ENCODE measurements at places on chromosomes 3 and 15.

GRCh38 chr3:29696311-29696710 lies 415.4 kb downstream of the RBMS3 start:
- DNase-seq: peak; percentile 15

GRCh38 chr3:33898901-33899300 lies 100.5 kb downstream of the PDCD6IP start:
- no peak for DNase-seq

GRCh38 chr3:52537165-52537620 lies 788 bp downstream of the UQCC5 start:
- DNase-seq: no peak

GRCh38 chr3:189386739-189387138 lies 215.0 kb downstream of the TPRG1 start:
- no peak for DNase-seq

GRCh38 chr3:53043738-53044137 lies 2.1 kb downstream of the SFMBT1 start:
- DNase-seq: no peak

DNA sequence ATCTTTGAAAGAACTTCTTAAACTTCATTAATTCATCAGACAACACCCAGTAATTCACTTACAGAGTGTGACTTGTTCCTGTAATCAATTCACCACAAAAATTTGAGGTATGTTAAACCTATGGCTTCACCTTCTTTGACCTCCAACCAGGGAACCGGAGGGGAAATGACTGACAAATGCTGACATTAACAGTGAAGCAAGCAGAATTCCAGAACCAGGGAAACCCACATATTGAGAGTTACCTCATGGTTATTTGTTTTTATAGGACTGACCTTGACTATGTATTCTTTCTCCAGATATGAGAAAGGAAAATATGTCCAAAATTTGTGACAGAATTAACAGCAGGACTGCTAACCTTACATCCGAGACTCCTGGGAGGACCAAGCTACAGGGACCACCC lies 2.7 kb downstream of the P3H2 start:
- peak; percentile 20 for DNase-seq

Data from HCEC 1CT (cell line).